ENCODE measurements at places on chromosomes 16 and 17.
A peak's percentile ranks its signal among the peaks of the same experiment; 100 is the strongest.

GRCh38 chr17:34874478-34874877 is 86.8 kb downstream of the CCT6B start:
- DNase-seq, result no peak

- DNase-seq, result no peak
These were observed 53.7 kb downstream of the SNX20 start for GRCh38 chr16:50627419-50627818.

DNA sequence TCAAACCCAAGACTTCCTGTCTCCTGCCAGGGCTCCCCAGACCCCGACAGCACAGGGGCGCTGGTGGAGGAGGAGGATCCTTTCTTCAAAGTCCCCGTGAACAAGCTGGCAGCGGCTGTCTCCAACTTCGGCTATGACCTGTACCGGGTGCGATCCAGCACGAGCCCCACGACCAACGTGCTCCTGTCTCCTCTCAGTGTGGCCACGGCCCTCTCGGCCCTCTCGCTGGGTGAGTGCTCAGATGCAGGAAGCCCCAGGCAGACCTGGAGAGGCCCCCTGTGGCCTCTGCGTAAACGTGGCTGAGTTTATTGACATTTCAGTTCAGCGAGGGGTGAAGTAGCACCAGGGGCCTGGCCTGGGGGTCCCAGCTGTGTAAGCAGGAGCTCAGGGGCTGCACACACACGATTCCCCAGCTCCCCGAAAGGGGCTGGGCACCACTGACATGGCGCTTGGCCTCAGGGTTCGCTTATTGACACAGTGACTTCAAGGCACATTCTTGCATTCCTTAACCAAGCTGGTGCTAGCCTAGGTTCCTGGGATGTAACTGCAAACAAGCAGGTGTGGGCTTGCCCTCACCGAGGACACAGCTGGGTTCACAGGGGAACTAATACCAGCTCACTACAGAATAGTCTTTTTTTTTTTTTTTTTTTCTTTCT is 8.1 kb downstream of the SERPINF1 start:
- peak; percentile 66 for DNase-seq

- no peak for DNase-seq
These were observed 2.8 kb upstream of the IL21R start for GRCh38 chr16:27398894-27399853.

GRCh38 chr17:36066365-36066985 is 2.4 kb downstream of the CCL18 start:
- DNase-seq, result no peak

DNA sequence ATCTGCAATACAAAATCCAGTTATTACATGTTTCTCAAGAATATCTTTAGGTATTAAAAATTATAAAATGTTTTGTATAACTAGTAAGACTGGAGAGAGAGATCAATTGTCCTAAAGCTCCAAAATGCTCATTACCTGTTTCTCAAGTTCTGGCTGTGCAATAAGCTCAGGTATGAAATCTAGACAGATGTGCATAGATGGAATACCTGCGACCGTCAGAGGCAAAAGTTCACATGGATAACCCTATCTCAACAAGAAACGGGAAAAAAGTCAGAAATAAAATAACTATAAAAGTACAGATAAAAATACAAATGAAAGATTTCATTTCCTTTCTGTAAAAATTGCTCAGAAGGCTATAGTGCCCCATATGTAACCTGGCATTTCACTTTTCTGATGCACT is 5.8 kb upstream of the BRIP1 start:
- no peak for DNase-seq

DNA sequence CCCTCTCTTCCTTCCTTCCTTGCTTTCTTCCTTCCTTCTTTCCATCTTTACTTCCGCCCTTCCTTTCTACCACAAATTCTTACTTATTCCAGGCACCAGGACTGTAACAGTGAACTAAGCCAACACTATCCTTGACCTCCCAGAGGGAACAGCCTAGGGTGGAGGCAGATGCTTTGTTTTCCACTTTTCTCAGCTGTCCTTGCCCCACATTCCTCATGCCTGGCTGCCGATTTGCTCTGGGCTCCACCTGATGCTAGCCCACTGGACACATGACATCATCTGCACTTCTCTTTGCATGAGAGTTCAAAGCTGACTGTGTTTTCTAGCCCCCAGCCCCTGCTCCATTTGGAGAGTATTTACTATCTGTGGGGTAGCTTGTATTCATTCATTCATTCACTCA is 283.0 kb downstream of the MAF start:
- DNase-seq, result no peak

DNA sequence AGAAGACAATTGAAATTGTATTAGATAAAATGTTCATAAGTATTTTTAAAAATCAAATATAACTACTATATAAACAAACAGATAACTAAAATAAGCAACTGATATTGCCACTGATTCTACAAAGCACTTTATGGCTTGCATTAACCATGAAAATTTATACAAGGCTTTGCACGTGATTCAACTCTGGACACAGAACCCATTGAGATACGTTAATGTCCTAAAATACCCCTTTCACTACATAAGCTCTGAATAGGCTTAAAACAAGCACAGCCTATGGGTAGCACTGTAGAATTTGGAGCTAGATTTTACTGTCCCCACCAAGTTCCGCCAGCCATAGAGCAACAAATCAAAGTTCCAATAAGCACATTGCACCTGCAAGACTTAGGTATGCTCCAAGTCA is 4.5 kb downstream of the ZNF652 start:
- DNase-seq, result no peak

- no peak for DNase-seq
These were observed 6.2 kb downstream of the ATP6V0D1 start for GRCh38 chr16:67474551-67475455.

- DNase-seq, result peak; percentile 73
These were observed at the start of gene LGALS3BP for GRCh38 chr17:78979780-78980623. LGALS3BP (minus strand) TSS chr17:78979923; CDS start chr17:78977191, 2,732 bp downstream.

DNA sequence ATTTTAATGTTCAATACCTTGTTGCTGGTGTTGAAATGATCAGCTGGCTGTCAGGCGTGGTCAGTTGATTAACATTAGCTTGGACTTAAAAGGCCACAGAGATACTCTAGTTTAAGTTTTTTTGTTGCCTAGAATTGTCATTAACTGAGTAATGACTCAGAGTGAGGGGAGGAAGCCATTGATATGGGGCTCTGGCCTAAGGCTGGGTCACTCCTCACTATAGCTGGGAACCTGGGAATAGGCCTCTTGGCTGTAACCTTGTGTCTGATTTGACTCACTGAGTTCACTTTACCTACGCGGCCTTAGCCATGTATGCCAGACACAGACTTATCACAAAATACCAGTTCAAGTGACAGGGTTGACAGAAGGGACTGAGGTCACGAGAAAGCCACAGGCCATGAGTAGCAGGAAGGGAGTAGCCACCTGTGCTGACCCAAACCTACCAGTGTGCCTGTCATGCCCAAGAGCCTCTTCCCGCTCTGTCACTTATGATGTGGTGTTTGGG is 37.9 kb upstream of the ADCY7 start:
- DNase-seq, result no peak

- peak; percentile 45 for DNase-seq
These were observed 30.7 kb downstream of the CCR7 start for GRCh38 chr17:40534371-40535189.

DNA sequence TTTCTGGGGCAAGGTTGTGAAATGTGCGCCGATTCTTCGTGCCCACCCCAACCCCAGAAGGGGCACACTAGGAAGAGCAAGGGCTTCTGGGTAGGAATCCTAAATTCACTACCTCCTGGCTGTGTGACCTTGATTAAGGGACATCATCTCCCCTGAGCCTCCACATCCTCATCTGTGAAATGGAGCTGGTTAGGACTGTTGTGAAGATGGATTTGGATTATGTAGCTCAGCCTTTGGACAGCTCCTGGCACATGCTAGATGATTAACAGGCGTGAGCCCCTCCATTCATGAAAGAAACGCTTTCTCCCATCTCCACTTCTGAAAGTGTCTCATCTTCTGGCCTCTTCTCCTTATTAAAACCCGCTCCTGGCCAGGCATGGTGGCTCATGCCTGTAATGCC is 65.3 kb upstream of the TMEM97 start:
- no peak for DNase-seq

GRCh38 chr16:5633845-5634440 is 536.3 kb upstream of the EEF2KMT start:
- no peak for DNase-seq

GRCh38 chr16:87062569-87063442 is 254.4 kb downstream of the C16orf95 start:
- peak; percentile 79 for DNase-seq

- no peak for DNase-seq
These were observed 666.2 kb downstream of the TOX3 start for GRCh38 chr16:51880776-51881175.
